ENCODE measurements at places on chromosomes 3 and 15. TPM values are rescaled to one million over a fixed set of nuclear protein-coding genes. Genes with fewer than 3 reads are reported as not detected.

The HIGD2B gene
- not detected for total RNA-seq

The NOX5 gene
- total RNA-seq, result under 0.01 TPM

The ATXN7 gene
- total RNA-seq, result 8.2 TPM

The RBP2 gene
- total RNA-seq, result not detected

The SKOR1 gene
- total RNA-seq, result under 0.01 TPM

The RAD51 gene
- total RNA-seq, result 1.1 TPM

The HAPLN3 gene
- 6.9 TPM for total RNA-seq

The ANKUB1 gene
- total RNA-seq, result not detected

The CCR1 gene
- total RNA-seq, result under 0.01 TPM

The HTR3E gene
- not detected for total RNA-seq

The BSN gene
- total RNA-seq, result under 0.01 TPM

The HRH1 gene
- total RNA-seq, result 9.6 TPM

The ACAN gene
- total RNA-seq, result 7.0 TPM

The CPNE9 gene
- not detected for total RNA-seq

The ERICH6 gene
- total RNA-seq, result under 0.01 TPM

The DISP2 gene
- total RNA-seq, result under 0.01 TPM

The GOLGA6B gene
- total RNA-seq, result not detected

The C3orf85 gene
- total RNA-seq, result not detected

The ZDHHC23 gene
- 3.5 TPM for total RNA-seq

The GABRR3 gene
- total RNA-seq, result not detected

The STXBP5L gene
- total RNA-seq, result under 0.01 TPM
